ENCODE measurements at places on chromosomes 2 and 18. TPM values are rescaled to one million over a fixed set of nuclear protein-coding genes. Genes with fewer than 3 reads are reported as not detected.

ROCK1 gene
- 28.4 TPM for total RNA-seq

INPP5D gene
- 29.1 TPM for total RNA-seq

FLACC1 gene
- 1.5 TPM for total RNA-seq

FBXO41 gene
- 1.7 TPM for total RNA-seq

CRYGC gene
- not detected for total RNA-seq

ZNF532 gene
- total RNA-seq, result 174 TPM

TMEM182 gene
- 1.4 TPM for total RNA-seq

ATP8B1 gene
- total RNA-seq, result 24.9 TPM

B3GNT7 gene
- 2.0 TPM for total RNA-seq

SP5 gene
- 1.0 TPM for total RNA-seq

POMC gene
- total RNA-seq, result 26.9 TPM

PSMA8 gene
- not detected for total RNA-seq

CYTIP gene
- total RNA-seq, result 0.26 TPM

ST8SIA5 gene
- total RNA-seq, result 0.76 TPM

RGPD3 gene
- total RNA-seq, result under 0.01 TPM

DCAF17 gene
- total RNA-seq, result 25.9 TPM

TRPM8 gene
- not detected for total RNA-seq

MEX3C gene
- 69.4 TPM for total RNA-seq

PER2 gene
- total RNA-seq, result 17.2 TPM

DHX57 gene
- total RNA-seq, result 13.3 TPM

ARL4C gene
- total RNA-seq, result 3.0 TPM

HTR2B gene
- 2.9 TPM for total RNA-seq

IRS1 gene
- 11.5 TPM for total RNA-seq

FARP2 gene
- 20.0 TPM for total RNA-seq

ATOH8 gene
- total RNA-seq, result 13.2 TPM

RAPGEF4 gene
- 22.5 TPM for total RNA-seq

ALLC gene
- total RNA-seq, result not detected

OTOS gene
- not detected for total RNA-seq

ARHGAP15 gene
- 4.4 TPM for total RNA-seq

KCNK3 gene
- total RNA-seq, result 2.8 TPM

STPG4 gene
- 1.0 TPM for total RNA-seq

ERBB4 gene
- 0.59 TPM for total RNA-seq

RAMP1 gene
- 44.1 TPM for total RNA-seq

SRD5A2 gene
- total RNA-seq, result not detected

MGAT5 gene
- total RNA-seq, result 16.7 TPM

All from uterus (tissue), 4 donors.